Tibial nerve (tissue), 4 donors: ENCODE measurements at places on chromosomes 13 and 19. TPM values are rescaled to one million over a fixed set of nuclear protein-coding genes. Genes with fewer than 3 reads are reported as not detected.
A peak's percentile ranks its signal among the peaks of the same experiment; 100 is the strongest.

DNA sequence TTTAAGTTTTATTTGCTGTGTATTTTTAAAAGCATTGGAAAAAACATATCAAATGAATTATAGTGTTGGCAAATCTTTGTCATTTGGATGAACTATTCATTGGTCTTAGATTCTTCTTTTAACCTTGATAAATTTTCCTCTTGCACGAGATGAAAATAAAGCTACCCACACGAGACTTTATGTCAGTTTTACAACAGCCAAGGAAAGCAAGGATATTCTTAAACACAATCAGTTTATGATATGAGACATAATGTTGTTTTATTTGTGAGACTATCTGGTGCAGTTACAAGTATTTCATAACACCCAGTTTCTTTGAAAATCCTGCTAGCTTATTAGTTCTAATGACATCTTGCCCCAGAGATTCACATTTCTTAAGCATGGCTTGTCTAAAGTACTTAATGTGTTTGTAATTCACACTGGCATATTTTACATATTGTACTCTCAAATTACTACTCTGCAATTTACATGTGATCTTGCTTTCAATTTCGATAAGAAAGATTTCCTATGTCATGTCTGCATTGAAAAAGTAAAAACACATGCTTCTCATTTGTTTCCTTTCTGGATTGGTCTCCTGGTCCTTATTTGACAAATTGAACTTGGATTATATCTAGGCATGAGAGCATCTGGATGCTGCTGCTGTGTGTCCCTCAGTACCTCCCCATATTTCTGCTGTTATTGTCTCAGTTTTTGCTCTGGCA is 955.5 kb upstream of the PCDH9 start:
- no peak for DNase-seq
- no peak overlapping the region for H3K27ac ChIP-seq
- H3K36me3 ChIP-seq, result no peaks in the 10 kb centered on the region
- no peaks in the 10 kb centered on the region for H3K27me3 ChIP-seq
- no peaks in the 10 kb centered on the region for H3K4me1 ChIP-seq

DNA sequence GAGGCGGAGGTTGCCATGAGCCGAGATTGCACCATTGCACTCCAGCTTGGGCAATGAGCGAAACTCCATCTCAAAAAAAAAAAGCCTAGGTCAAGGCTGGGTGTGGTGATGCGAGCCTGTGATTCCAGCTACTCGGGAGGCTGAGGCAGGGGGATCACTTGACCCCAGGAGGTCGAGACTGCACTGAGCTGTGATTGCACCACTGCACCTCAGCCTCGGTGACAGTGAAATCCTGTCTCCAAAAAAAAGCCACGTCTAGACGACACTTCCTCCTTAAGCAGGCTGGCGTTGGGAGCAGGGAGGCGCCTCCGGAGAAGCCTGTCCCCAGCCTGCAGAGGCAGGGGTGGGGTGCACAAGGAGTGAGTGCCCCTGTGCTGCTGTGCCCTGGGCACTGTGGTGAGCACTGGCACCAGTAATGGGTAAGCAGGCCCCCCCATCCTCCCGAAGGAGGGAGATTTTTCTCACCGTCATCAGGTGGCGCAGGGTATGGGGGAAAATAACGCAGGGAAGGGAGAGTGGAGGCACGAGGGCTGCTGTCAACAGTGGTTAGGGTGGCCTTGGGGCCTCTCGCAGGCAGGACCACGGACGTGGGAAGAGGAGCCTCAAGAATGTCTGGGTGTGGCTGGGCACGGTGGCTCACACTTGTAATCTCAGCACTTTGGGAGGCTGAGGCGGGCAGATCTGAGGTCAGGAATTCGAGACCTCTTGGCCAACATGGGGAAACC is 706 bp downstream of the P2RY11 start:
- H3K4me1 ChIP-seq, result peaks cover 17% of the 10 kb centered on the region
- H3K4me3 ChIP-seq, result no peak overlapping the region
- H3K27me3 ChIP-seq, result no peaks in the 10 kb centered on the region

GRCh38 chr13:50361282-50361681 is 346.0 kb downstream of the KCNRG start:
- no peaks in the 10 kb centered on the region for H3K27me3 ChIP-seq
- no peak overlapping the region for H3K27ac ChIP-seq
- no peak overlapping the region for H3K4me3 ChIP-seq
- H3K36me3 ChIP-seq, result no peaks in the 10 kb centered on the region
- peaks cover 26% of the 10 kb centered on the region for H3K4me1 ChIP-seq
- no peak for DNase-seq

GRCh38 chr13:74250738-74251190 is 116.6 kb upstream of the KLF12 start:
- no peak overlapping the region for H3K27ac ChIP-seq
- no peak overlapping the region for H3K4me3 ChIP-seq
- H3K27me3 ChIP-seq, result no peaks in the 10 kb centered on the region
- H3K4me1 ChIP-seq, result no peaks in the 10 kb centered on the region
- DNase-seq, result no peak

DNA sequence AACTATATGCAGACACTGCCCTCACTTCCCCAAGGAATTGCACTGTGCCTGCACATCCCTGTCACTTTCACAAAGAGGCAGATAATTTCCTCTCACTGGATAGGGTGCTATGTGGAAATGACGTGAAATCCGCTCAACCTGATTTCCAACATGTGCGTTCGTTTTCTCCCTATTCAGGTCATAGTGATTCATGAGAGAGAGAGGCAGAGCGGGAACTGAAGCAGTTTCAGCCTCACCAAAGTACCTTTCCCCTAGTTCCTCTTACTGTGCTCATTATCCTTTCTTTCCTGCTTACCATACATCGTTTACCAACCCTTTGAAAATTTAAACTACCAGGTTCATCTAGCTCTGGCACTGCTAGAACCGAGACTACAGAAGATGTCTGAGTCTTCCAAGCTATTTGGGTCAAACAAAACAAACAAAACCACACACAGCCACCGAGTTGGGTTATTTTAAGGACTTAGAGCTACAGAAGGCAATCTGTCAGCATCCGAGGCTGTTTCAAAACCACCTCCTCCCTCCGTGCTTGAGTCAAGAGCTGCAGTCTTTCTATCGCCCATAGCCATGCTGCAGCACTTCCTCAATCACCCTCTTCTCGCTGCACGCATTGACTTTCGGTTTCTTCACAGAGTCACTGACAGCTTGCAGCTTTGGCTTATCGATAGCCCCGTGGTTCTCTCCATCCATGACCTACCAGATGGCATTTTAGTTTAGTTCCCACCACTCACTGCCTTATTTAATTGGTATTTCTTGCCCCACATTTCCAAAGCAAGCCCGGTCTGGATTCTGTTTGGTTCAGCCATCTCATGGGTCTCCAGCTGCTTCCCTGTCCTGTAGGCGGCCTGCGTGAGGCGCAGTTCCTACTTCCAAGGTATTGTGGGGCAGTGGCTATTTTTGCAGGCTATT is 1395.8 kb downstream of the EFNB2 start:
- H3K27me3 ChIP-seq, result no peaks in the 10 kb centered on the region
- H3K4me3 ChIP-seq, result no peak overlapping the region
- no peak for DNase-seq
- H3K27ac ChIP-seq, result peak overlapping the region; percentile 46

GRCh38 chr13:91248249-91248648 is 99.2 kb upstream of the MIR17HG start:
- DNase-seq, result no peak
- no peaks in the 10 kb centered on the region for H3K4me1 ChIP-seq
- no peak overlapping the region for H3K4me3 ChIP-seq
- no peaks in the 10 kb centered on the region for H3K36me3 ChIP-seq
- H3K27me3 ChIP-seq, result no peaks in the 10 kb centered on the region

DNA sequence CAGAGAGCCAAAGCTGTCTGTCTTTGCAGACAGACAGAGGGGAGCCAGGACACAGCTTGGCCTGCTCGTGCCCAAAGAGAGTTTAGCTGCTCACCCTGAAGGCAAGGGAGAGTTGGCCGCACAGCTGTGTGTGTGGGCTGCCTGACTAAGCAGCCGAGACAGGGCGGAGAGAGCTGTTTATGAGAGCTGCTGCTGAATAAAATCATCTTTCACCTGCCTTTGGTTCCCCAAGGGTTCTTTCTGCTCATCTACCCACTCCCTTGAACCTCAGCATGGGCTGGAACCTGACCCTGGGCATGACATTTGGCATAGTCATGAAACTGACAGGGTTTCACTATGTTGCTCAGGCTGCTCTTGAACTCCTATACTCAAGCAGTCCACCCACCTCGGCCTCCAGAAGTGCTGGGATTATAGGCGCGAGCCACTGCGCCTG is 98.2 kb downstream of the RBM26 start:
- no peak overlapping the region for H3K4me3 ChIP-seq
- H3K27me3 ChIP-seq, result no peaks in the 10 kb centered on the region
- H3K4me1 ChIP-seq, result no peaks in the 10 kb centered on the region
- no peaks in the 10 kb centered on the region for H3K36me3 ChIP-seq

- no peak overlapping the region for H3K27ac ChIP-seq
- H3K27me3 ChIP-seq, result no peaks in the 10 kb centered on the region
- no peak for DNase-seq
- no peak overlapping the region for H3K4me3 ChIP-seq
These were observed 531.9 kb downstream of the KLF12 start for GRCh38 chr13:73602295-73602694.

DNA sequence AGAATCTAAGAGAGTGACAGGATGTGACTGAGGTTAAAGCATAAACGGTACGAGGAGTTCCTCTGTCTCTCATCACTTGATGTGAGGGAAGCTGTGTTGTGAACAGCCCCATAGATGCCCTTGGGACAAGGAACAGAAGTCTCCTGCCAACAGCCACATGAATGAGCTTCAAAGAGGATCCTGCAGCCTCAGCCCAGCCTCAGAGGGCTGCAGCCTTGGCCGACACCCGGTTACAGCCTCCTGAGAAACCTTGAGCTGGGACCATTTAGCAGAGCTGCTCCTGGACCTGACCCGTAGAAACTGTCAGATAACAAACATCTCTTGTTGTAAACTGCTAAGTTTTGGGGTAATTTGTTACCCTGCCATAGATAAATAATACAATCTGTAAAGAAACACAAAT is 54.2 kb downstream of the CCNE1 start:
- no peak overlapping the region for H3K27ac ChIP-seq
- H3K4me1 ChIP-seq, result no peaks in the 10 kb centered on the region
- no peak for DNase-seq
- no peaks in the 10 kb centered on the region for H3K36me3 ChIP-seq

GRCh38 chr13:32585550-32586079 is 637 bp upstream of the PDS5B start:
- peaks cover 8% of the 10 kb centered on the region for H3K4me1 ChIP-seq
- H3K36me3 ChIP-seq, result no peaks in the 10 kb centered on the region
- peak overlapping the region; percentile 91 for H3K27ac ChIP-seq
- H3K4me3 ChIP-seq, result peak overlapping the region; percentile 82

GNG7 gene
- 5.3 TPM for total RNA-seq

NCR1 gene
- not detected for total RNA-seq

S1PR2 gene
- total RNA-seq, result 11.6 TPM
